ENCODE measurements at places on chromosomes 7 and 10. TPM values are rescaled to one million over a fixed set of nuclear protein-coding genes. Genes with fewer than 3 reads are reported as not detected.

Gene SLC26A5
- total RNA-seq = not detected

Gene EGR2
- total RNA-seq = 0.33 TPM

Gene COBL
- 0.49 TPM for total RNA-seq

Gene PITRM1
- total RNA-seq = 97.4 TPM

Gene HOXA6
- total RNA-seq = 11.1 TPM

Gene ENKUR
- not detected for total RNA-seq

Gene ERVW-1
- not detected for total RNA-seq

Gene ARHGAP22
- total RNA-seq = 18.1 TPM
